Activated CD4-positive, alpha-beta T cell treated with anti-CD3 and anti-CD28 coated beads, Interleukin-2, amount 10 ng/mL, durations not matched to agents 7 days and 5 days (primary cell): ENCODE measurements at places on chromosomes 1 and 21.

GRCh38 chr1:193431265-193431977, 245.0 kb upstream of the B3GALT2 start:
- DNase-seq, result no peak

DNA sequence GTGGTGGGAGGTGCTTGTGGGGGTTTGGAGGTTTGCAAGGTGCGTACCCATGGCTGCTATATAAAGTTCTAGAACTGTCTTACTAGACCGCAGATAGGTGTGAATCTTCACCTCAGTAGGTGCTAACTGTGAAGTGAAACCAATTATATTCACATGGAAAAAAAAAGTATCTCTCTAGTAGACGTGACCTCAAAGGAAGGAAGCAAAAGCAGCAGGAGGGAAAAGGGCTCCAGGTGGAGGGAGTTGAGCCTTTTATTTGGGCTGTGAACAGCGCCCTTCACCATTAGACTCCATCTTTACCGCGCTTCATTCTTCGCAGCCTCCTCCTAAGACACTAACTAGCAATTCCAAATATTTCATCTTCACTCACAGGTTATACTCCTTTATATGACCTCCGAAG, 129.8 kb downstream of the TBX19 start:
- DNase-seq, result no peak

DNA sequence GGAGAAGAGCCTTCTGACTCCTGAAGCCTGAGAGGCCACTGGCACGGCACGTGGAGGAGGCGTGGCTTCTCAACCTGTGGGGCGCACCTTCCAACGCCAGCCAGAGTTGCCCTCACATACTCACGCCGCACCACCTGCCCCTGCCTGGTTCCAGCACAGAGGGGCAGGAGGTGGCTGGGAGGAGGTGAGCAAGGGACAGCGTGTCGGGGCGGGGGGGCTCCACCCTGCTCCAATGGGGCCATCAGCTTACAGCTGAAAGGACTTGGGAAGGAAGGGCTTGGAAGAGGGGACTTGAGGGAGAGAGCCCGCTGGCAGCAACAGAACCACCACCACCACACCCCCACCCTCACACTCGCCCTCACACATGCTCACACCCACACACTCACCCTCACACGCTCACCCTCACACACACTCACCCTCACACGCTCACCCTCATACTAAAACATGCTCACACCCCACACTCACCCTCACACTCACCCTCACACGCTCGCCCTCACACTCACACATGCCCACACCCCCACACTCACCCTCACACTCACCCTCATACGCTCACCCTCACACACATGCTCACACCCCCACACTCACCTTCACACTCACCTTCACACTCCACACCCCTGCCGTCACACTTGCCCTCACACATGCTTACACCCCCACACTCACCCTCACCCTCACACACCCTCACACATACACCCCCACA, 41.6 kb upstream of the EDN2 start:
- no peak for DNase-seq

DNA sequence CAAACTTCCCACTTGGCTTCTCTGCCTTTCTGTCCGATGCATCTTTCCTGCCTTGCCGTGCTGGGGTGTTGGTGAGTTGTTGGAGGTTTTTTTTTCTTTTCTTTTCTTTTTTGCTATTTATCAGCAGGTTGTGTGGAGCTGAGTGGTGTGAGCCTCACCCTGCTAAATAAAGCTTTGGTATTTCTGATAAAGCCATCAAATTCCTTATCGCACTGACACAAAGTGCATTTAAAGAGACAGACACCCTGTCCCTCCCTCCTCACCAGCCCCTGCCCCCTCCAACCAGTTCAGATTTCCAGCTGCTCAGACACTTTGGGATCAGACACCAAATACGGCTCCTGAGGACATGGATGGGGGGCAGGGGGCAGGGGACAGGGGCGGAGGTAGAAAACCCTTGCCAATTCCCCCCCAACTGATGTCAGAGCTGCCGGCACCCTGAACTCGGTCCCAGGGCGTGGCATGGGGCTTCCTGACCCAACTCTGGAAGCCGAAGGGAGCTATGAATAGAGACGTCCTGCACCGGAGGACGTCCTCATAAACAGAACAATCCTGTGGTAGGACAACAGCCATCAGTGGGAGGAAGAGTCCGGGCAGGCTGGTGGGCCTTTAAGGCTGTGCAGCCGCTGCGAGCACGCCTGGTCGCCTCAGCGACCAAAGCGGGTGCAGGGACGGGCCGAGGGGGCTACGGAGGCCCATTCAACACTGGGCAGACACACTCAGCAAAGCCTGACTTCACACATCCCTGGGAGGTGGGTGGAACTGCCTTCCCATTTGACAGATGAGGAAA, 79.0 kb downstream of the CASZ1 start:
- DNase-seq, result no peak

DNA sequence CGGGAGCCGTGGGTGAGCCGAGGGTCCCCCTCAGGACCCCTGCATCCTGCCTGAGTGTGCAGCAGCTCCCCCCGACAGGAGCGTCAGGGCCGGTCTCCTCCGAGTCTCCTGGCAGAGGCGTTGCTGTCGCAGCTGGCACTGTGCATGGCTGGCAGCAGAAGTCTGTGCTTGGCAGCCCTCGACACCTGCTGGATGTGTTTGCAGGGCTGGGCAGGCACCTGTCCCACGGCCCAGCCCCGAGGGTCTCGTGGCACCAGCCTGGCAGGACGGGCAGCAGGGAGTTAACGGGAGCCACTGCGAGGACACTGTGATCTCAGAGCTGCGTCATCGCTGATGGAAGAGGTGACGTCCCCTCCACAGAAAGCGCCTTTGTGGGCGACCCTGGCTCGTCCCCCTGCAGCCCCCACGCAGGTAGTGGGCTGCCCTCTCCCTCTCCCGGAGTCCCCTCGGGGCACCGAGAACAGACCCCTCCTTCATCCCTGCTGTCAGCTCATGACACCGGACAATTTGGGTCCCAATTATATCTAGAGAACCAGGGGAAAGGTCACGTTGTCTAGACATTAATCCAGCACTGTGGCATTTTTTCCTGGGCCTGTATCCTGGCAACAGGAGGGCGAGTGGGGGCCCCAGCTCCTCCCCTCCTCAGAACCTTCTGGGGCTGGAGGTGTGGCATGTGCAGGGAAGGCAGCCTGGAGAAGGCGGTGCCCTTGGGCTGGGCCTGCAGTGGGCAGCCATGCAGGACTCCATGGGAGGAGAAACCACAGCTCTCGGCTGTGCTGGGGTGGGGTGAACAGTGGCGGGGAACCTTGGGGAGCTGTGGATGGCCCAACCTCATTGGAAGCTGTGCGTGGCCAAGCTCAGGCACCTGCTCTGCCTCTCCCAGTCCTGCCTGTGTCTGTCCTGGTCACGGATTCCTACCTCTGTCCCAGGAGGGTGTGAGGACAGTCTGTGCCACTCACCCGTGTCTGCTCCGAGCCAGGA, 15.4 kb downstream of the COL18A1 start:
- no peak for DNase-seq

DNA sequence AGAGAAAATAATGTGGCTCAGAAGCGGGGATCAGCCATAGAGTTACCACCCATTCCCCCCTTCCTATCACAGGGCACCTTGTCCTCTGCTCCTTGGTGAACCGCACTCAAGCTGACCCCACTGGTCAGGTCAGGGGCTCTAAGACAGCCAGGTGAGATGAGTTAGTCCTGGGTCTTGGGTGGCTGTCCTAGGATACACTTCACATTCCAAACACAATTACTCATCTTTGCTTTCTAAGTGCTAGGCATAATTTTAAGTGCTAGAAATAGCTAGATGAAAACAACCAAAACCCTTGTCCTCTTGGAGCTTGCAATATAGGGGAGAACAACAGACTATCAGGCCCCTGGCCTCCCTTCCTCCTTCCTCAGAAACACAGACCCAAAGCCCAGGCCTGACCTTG, 7.8 kb upstream of the MUTYH start:
- no peak for DNase-seq

DNA sequence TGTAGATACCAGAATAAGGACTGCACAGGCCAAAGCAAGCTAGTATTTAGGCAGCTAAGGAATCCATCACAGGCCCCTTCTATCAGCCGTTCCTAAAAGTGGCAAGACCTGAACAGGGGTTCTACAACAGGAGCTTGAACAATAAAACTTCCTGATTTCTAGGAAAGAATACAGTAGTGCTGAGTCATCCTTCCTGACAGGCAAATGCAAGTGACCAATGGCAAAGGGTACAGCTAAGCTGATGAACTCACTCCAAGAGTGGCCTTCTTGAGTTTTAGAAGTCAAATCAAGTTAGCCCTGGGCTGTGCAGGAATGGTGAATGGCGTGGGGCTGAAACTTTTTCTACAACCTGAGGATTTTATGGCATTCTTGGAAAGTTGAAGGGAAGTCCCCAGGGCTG, 112.9 kb downstream of the GREM2 start:
- no peak for DNase-seq

DNA sequence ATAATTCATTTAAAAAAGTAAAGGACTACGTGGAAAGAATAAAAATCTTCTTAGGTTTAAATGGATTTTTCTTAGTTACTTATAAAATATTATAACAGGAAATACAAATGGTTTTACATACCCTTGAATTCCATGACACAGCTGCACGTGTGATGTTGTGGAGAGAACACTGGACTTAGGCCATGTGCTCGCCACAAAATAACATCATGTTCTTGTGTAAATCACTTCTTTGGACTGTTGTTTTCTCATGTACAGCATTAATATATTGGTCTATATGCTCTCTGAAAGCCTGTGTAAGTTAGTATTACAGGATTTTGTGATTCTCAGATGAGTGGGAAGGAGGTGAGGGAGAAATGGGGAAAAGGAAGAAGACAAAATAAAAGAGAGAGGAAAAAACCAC, 228.2 kb downstream of the DNM3 start:
- no peak for DNase-seq

GRCh38 chr1:87530042-87530807, 201.5 kb downstream of the LMO4 start:
- no peak for DNase-seq

DNA sequence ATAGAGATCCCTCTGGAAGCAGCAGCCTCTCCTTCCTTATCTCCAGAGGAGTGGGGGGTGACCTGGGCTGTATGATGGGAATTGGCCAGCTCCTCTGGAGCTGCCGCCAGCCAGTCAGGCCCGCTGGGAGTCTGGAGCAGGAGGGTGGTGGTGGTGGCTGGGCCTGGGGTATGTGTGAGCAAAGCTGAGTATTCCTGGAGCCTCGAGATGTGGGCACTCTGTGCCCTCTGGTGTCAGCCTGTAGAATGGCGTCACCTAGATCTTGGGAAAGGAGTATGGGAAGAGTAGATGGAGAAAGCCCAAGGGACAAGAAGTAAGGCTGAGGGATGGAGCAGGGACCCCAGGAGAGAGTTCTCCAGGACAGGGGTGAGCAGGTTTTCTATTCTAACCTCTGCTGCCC, 16.0 kb downstream of the VANGL2 start:
- DNase-seq, result no peak

DNA sequence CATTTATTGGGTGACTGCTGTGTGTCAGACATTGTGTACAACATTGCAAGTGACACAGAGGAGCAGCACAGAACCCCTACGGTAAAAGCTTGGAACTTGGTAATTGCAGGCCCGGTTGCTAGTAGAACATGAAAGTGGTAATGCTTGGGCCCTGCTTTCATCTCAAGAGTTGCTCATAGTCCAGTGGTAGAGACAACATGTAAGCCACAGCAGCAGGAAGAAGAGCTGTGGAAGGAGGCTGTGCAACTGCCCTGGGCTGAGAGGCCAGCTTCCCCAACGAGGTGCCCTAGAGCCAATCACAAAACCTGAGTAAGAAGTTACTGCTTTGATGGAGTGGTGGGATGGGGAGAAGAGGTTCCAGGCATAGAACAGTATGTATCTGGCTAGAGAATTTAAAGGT, 18.4 kb downstream of the CNIH4 start:
- DNase-seq, result no peak

GRCh38 chr1:14777516-14778506, 179.3 kb downstream of the KAZN start:
- DNase-seq, result peak; percentile 11

DNA sequence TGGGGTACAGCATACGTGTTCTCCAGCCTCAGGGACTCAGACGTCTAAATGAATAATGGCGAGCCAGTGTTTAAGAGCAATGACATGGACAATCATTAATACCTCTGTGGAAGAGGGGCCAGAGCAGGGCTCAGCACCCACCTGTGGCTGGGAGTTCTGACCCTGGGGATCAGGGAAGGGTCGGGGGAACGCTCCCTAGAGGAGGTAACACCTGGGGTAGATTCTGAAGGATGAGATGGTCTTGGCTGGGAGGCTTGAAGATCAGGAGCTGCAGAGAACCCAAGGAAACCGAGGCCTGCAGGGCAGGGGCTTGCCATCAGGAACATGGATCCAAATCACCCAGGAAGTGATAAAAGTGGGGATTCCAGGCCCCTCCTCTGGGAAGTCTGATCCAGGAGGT, 138.2 kb upstream of the RUNX3 start:
- no peak for DNase-seq

- DNase-seq, result no peak
Measured at GRCh38 chr1:41790351-41790750, 128.4 kb downstream of the HIVEP3 start.

DNA sequence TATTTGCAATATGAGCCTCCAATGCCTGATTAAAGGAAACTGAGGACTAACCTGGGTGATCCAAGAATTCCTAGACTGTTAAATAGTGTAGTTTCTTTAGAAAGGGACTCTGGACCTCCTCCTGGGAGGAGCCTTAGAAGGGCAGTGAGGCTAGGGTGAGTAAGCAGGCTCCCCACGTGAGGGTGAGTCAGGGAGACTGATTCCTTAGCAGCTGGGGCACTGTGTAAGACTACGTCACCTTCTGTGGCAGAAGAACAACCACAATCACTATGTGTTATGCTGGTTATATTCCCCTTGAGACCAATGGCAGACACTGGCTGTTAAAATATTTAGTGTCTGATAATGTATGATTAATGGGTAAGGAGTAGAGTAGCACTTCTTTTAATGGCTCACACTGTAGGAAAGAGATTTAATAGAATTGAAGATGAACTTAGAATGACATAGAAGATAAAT, 53.3 kb upstream of the SYT14 start:
- DNase-seq, result peak; percentile 13

GRCh38 chr1:55057270-55057955, 18.1 kb downstream of the PCSK9 start:
- DNase-seq, result no peak

GRCh38 chr1:231866392-231867331, 240.1 kb downstream of the DISC1 start:
- DNase-seq, result peak; percentile 60

DNA sequence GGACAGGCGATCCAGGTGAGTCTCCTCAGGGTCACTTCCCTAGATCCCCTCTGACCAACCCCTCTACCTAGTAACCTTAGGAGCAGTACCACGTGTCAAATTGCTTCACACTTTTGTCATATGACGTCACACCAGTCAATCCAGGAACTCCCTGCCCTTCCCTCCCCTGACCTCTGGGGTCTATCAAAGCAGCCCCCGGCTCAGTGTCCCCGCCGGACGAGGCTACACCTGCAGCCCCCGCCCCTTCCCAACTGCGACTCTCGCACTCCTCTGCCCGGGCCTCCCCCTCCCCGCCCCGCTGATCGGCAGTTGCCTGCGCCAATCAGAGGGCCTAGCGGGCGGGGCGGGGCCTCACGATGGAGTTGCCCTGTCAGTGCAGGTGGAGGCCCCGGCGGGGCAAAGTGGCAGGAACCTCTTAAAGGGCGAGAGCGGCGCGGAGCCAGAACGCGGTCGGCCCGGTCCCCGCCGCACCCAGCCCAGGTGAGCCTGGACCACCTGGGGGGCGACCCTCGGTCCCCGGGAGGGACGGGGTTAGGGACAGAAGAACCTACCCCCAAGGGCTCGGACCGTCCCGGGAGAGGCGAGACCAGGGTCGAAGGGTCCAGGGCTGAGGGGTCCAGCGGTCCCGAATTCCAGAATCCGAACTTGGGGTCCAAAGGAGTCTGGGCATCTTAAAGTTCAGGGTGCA, 27.5 kb upstream of the EPB41 start:
- DNase-seq, result peak; percentile 91

GRCh38 chr1:216944864-216945510, 221.8 kb upstream of the ESRRG start:
- no peak for DNase-seq
